ENCODE measurements at places on chromosomes 2 and 18.

GRCh38 chr2:102686479-102687439 is 67.4 kb downstream of the SLC9A2 start:
- no peak for DNase-seq

- no peak for DNase-seq
Observed at GRCh38 chr18:56035546-56035945, 447.6 kb upstream of the TCF4 start.

DNA sequence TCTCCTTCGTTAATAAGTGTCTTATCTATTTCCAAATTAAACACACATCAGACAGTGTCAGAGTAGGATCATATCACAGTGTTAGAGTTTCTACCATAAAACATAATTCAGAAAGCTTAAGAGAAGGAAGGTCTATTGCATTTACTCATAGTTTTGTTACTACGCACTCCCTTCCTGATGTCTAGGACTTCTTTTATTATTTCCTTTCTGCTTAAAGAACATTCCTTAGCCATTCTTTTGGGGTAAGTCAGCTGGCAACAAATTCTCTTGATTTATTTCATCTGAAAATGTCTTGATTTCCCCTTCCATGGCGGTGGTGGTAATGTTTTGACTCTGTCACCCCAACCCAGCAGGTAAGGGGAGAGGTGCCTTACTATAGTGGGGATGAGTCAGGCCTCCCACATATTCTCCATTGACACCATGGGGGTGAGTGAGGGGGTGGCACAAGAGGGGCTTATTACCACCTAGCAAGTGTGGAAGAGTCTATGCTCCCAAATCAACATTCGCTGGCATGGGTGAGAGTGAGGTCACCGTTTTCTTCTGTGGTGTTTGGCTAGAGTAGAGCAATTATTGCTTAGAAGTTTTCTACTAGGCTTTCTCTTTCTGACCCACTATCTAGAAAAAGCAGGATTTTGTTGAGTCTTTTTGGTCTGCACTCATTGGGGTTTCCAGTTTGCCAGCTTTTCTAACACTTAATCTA is 29.9 kb downstream of the ABCB11 start:
- DNase-seq: no peak

GRCh38 chr2:132668189-132668823 is 1.7 kb downstream of the LYPD1 start:
- DNase-seq: no peak

- DNase-seq: no peak
Observed at GRCh38 chr18:71370671-71371445, 1082.0 kb downstream of the SOCS6 start.

DNA sequence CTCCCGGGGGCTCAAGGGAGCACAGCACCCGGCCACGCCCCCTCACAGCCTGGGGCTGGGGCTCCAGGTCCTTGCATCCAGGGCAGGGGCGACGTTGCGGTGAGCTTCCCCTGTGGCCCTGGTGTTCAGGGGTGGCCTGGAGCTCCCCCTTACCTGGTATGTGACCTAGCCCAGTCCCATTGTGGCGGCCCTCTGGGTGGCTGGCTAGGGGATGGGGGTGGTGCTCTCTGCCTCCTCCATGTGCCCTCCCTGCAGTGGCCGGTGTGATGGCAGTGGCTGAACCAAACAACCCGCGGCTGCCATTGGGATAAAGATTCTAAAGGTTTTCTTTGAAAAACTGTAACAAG is 288.3 kb downstream of the RDH14 start:
- DNase-seq: no peak

- no peak for DNase-seq
Observed at GRCh38 chr2:238561230-238561629, 134.5 kb downstream of the ASB1 start.

- no peak for DNase-seq
Observed at GRCh38 chr2:9114458-9114857, 92.2 kb upstream of the ASAP2 start.

- DNase-seq: no peak
Observed at GRCh38 chr18:10685484-10685883, 159.7 kb downstream of the NAPG start.

DNA sequence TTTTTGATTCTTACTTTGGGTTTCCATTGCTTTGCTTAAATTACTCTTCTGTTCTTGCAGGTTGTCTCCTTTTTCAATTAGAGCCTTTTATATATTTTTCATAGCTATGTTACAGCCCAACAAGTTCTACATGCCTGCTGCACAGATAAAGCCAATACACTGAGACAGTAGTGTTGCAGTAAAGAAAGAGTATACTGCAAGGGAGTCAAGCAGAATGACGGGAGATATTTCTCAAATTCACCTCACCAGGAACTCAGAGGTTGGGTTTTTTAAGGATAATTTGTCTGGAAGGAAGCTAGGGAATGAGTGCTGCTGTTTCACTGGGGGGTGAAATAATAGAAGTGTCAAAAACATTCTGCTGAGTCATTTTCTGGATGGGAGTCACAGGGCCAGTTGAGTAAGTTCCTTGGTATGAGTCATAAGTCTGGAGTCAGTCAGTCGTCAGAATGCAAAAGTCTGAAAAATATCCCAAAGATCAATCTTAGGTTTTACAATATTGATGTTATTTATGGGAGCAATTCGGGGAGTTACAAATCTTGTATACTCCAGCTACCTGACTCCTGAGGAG is 193.0 kb upstream of the RGPD4 start:
- no peak for DNase-seq

DNA sequence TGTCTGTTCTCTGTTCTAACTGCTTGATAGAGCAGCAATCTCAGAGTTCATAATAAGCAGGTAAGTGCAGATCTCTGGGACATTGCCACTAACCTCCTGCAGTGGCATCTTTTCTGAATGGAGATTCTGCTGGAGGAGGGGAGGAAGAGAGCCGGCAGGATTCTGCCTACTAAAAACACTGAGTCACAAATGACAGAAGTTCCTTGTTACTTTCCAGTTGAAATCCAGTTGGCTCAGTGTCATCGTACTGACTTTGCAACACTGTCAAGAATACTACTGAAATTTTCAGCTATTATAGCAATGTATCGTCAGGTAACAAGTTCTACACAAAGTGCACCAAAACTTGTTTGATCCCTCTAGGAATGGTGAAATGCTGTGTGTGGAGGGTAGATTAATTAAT is 79.6 kb upstream of the ST6GAL2 start:
- no peak for DNase-seq

DNA sequence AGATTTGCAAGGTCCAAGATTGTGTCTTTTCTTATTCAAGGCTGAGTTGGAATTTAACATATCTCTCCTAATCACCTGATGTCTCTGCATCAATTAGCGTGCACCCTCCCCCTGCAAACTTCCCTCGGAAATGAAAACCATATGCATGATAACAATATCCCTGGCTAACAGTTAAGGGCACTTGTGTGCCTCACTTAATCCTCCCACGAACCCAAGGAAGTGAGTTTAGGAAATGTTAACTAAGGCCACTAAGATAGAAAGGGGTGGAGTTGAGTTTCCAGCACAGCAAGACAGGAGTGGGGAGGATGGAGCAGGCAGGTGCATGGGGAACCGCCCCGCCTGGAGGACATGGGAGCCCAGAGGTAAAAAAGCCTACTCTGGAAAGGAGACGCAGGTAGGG is 52.4 kb upstream of the PTMA start:
- DNase-seq: no peak

All from right forelimb (tissue), 1 donor.